Dermis blood vessel endothelial cell (primary cell): ENCODE measurements at places on chromosomes 4 and X. TPM values are rescaled to one million over a fixed set of nuclear protein-coding genes. Genes with fewer than 3 reads are reported as not detected.

Gene PLS3
- total RNA-seq: 530 and 538 TPM in 2 replicates

GRCh38 chr4:70709611-70710205, 12.1 kb upstream of the RUFY3 start:
- no peak for DNase-seq

Gene DGKK
- not detected in 2 replicates for total RNA-seq

DNA sequence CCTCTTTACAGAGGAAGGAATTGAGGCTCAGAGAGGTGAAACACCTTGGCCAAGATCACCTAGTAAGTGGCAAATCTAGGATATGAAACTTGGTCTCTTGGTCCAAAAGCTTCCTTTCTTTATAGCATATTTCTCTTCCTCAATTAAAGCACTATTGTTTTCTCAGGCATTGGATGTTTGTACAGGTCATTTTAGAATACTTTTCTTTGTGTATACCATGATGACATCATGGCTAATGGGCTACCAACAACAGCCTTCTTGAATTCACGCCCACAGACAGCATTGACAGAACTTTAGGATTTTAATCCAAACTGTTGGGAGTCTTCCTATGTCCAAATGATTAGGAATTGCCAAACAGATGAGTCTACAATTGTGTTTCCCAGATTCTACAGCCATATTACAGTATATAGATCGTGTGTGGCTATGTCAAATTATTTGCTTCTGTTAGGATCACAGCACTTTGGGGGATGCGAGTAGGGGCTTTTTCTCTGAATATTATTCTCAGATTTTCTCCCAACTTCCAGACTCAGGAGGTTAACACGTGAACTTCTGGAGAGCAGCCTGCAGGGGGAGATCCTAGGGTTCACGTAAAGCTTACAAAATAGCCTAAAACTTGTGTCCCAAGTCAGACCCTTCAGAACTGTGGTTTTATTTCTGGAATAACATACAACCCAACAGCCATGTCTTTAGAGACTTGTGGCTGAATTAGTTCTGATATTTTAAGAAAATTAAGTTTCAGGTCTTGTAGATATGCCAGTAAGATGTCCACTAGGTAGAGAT, 191.8 kb downstream of the SHROOM3 start:
- DNase-seq: peak; percentile 48

GRCh38 chr4:3407171-3407771, 34.5 kb upstream of the HGFAC start:
- DNase-seq: no peak

GRCh38 chr4:124861761-124862160, 149.2 kb upstream of the ANKRD50 start:
- no peak for DNase-seq

Gene SFRP2
- 0.09 TPM in 1 of 2 replicates, not detected in the other for total RNA-seq

Gene ZNF41
- total RNA-seq: 9.2 and 11.8 TPM in 2 replicates

Gene TMEM154
- total RNA-seq: 1.0 and 3.1 TPM in 2 replicates

- DNase-seq: no peak
Measured at GRCh38 chrX:85630901-85631300, 251.4 kb upstream of the POF1B start.

GRCh38 chrX:133698298-133698697, 283.0 kb upstream of the GPC4 start:
- no peak for DNase-seq

DNA sequence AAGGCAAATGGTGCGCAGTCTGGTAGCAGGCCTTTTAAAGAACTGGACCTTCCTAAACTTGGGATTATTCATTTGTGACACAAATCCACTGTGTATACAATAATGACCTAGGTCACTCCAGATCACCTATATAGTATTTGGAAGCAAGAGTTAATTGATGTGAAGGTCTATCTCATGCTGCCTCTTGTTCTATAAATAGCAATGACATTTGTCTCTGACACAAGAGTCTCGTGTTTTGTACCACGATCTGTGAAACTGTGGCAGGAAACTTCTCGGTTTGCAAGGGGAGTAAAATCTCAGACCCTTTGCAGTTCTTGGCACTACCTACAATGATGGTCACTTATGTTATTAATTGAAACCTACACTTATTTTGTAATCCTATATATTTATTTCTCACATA, 1408.4 kb downstream of the PCDH7 start:
- no peak for DNase-seq

Gene GRK4
- 3.4 and 4.4 TPM in 2 replicates for total RNA-seq

DNA sequence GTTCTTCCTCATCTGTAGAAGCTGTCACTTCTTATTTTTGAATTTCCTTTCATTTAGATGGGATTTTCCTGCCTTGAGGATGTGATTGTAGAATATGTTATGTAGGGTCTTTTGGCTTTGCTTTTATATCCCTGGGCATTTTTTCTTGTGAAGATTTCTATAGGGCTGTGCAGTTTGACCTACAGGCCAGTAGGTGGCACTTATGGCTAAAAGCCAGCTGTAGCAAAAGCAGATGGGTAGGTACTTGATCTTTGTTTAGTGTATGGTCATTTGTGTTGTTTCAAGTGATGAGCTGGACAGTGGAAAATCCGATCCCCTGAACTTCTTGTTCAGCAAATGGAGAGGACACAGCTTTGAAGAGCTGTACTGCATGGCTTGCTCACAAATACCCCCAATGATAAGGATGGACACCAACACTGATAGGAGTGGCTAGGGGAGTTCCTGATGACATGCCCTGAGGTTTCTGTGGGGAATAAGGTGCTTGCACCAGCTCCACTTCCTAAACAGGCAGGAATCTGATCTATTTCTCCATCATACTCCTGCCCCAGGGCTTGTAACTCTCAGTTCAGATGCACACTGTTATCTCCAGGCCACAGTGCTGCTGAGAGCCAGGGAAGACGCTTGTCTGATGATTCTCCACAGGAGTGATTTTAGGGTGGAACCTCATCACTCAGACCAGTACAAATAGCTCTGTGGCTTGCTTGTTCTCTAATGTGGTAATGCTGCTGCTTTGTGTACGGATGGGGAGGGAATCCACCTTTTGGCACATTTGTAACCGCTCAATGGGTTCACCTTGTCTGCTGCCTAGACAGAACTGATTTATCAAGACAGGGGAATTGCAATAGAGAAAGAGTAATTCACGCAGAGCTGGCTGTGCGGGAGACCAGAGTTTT, 417.1 kb upstream of the MAGEB16 start:
- peak; percentile 0 for DNase-seq

Gene KLF8
- 0.37 and 0.85 TPM in 2 replicates for total RNA-seq

Gene SCD5
- 55.6 and 60.1 TPM in 2 replicates for total RNA-seq

Gene HTR2C
- not detected in 2 replicates for total RNA-seq

Gene CYTL1
- total RNA-seq: 28.9 and 57.5 TPM in 2 replicates

- no peak for DNase-seq
Measured at GRCh38 chr4:119744580-119744979, 116.0 kb upstream of the PDE5A start.

Gene TMEM31
- total RNA-seq: not detected in 2 replicates

GRCh38 chr4:128169245-128169644, 108.1 kb downstream of the LARP1B start:
- DNase-seq: no peak

Gene RXFP1
- total RNA-seq: not detected in 2 replicates

DNA sequence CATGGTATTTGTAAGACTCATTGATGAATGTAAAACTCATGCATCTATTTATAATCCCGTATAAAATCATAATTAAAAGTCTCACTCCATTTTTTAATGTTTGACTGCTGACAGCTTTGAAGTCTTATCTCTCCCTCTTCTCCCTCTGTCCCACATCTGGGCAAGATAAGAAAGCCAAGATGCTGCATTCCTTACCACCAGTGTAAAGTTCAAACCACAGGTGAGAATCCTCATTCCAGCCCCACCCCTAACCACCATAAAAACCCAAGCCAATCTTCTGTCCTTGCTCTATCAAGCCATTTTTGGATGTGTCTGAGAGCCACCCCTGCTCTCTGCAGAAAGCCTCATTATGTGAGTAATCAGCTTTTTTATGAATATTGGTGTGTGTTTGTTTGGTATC, 59.3 kb upstream of the MAGED1 start:
- DNase-seq: no peak

GRCh38 chr4:131054489-131055019, 1958.6 kb downstream of the C4orf33 start:
- DNase-seq: no peak

- DNase-seq: no peak
Measured at GRCh38 chr4:35925806-35926205, 318.5 kb downstream of the ARAP2 start.

DNA sequence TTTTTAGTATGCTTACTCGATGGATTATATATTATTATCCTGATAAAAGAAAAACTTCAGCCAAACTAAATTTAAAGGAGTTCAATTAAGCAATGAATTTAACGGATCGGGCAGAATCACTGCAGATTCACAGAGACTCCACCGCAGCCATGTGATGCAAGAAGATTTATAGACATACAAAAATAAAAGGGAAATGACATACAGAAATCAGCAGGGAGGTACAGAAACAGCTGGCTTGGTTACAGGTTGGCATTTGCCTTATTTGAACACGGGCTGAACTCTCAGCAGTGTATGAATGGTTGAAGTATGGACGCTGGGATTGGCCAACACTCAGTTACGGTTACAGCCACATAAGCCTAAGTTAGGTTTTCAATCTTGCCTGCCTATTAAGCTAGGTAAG, 35.4 kb upstream of the DHRSX start:
- no peak for DNase-seq

Gene BST1
- 41.0 and 49.0 TPM in 2 replicates for total RNA-seq

Gene RAB39B
- 0.14 and 0.17 TPM in 2 replicates for total RNA-seq

DNA sequence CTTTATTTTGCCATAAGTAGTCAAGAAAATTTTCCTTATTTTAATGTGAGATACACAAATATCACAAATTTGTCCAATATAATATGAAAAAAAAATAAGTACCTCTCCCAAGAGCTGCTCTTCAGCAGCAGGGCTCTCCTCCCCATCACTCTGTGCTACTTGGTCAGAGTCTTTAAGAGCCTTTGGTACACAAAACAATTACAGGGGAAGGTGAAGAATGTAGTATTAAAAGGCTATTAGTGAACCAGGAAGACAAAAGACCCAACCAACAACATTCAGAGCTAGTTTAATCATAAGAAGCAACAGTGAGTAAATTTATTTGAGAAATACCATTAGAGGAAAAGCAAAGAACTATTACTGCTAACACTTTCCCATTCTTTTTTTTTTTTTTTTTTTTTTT, 29.4 kb downstream of the SEC31A start:
- DNase-seq: no peak

DNA sequence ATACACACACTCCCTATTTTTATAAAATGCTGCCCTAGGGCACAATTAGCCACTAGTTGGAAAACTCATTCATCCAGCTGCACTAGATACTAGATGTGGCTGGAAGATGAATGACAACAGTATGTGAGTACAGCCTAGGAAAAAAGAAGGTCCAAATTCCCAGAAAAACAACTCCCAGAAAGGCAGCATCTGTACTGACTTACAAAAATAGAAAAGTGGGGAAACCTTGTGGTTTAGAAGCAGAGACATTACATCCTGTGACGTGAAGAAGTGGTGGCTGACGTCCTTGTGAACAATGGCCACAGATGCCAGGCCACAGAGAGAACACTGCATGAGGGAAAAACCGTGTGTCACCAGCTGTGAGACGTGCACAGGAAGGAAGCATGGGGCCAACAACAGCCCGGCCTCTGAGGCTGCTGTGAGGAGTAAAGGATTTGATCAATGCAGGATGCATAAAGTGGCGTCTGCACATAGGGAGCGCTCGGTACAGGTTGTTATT, 81.2 kb downstream of the SPRY1 start:
- peak; percentile 57 for DNase-seq

- no peak for DNase-seq
Measured at GRCh38 chr4:165059386-165059785, 5.7 kb downstream of the TRIM75 start.
